ENCODE measurements at places on chromosomes 5 and 9.
A peak's percentile ranks its signal among the peaks of the same experiment; 100 is the strongest.

DNA sequence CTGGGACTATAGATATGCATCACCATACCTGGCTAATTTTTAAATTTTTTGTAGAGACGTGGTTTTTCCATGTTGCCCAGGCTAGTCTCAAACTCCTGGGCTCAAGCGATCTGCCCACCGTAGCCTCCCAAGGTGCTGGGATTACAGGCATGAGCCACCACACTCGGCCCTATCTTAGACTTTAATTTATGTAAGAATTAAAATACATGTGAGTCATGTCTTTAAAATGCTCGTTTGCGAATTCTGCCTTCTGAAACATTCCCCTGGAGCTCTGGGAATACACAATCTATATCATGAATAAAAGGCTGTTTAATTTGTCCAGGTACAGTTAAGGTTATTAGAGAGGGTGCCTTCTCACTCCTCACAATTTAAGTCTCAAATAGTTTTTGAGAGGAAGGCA is 32.8 kb downstream of the RHOBTB3 start:
- peak; percentile 68 for DNase-seq

- no peak for DNase-seq
Observed at GRCh38 chr5:113693701-113694100, 180.2 kb downstream of the YTHDC2 start.

DNA sequence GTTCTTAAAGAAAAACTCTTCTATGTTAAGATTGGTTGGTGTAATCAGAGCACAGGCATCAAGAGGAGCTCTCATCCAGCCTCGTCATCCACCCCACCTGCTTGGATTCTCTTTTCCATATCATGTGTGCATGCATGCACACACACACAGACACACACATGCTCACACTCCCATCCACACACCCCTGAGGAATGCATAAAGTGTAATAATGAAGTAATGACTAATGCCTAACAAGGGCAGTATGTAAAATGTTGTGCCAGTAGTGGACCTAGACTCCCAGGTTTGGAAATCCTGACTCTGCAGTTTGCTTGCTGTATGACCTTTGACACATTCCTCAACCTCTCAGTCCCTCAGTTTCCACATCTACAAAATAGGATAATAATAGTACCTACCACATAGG is 280.0 kb upstream of the ANKRD55 start:
- DNase-seq = no peak

- DNase-seq = peak; percentile 68
Observed at GRCh38 chr9:129619787-129620668, 873 bp downstream of the C9orf50 start.

GRCh38 chr5:23629396-23629795 is 122.0 kb downstream of the PRDM9 start:
- DNase-seq = no peak

GRCh38 chr5:82862711-82863110 is 214.5 kb downstream of the TMEM167A start:
- DNase-seq = no peak

GRCh38 chr5:177366528-177367322 is 9.0 kb downstream of the RGS14 start:
- peak; percentile 92 for DNase-seq

- peak; percentile 95 for DNase-seq
Observed at GRCh38 chr5:672329-673160, 20.6 kb downstream of the TPPP start.

DNA sequence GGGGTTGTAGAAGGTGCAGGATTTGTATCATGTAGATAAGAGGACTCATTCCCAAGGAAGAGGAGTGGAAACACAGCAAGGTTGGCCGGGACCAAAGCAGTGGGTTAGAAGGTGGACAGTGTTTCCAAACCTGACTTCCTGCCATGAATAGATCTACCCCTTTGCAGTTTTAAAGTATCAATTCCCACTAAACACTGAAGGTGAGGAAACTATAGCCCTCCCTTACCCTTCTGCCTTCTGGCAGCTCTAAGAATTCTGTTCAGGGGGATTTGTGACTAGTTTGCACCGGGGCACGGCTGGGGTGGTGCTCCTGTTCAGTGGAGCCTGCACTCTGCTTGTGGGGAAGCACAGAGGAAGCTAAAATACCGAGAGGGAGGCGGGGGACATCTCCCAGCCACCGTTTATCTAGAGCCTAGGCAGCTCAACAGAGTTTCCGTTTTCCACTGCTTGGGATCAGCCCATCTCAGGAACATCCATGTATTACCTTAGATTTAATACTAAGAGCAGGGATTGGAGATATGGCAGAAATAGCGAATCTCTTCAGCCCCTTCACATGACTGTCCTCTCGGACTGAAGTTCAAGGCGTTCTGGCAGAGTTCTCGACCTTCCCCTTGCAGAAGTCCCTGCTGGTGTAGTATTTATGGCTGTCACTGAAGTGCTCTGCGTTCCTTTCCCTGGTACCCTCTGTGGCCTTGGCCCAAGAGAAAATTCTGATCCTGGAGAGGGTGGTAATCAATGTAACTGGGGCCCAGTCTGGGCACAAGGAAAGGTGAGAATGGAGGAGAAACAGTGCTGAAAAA is 5.4 kb downstream of the ISL1 start:
- DNase-seq = no peak

- DNase-seq = peak; percentile 45
Observed at GRCh38 chr9:110650261-110650660, 18.3 kb upstream of the MUSK start.

- no peak for DNase-seq
Observed at GRCh38 chr5:26955161-26955560, 83.2 kb downstream of the CDH9 start.

GRCh38 chr9:15272377-15272928 is 34.6 kb downstream of the TTC39B start:
- no peak for DNase-seq

- DNase-seq = no peak
Observed at GRCh38 chr9:35079041-35079425, 709 bp downstream of the FANCG start.

- DNase-seq = peak; percentile 69
Observed at GRCh38 chr5:170486371-170486770, 17.4 kb upstream of the KCNIP1 start.

DNA sequence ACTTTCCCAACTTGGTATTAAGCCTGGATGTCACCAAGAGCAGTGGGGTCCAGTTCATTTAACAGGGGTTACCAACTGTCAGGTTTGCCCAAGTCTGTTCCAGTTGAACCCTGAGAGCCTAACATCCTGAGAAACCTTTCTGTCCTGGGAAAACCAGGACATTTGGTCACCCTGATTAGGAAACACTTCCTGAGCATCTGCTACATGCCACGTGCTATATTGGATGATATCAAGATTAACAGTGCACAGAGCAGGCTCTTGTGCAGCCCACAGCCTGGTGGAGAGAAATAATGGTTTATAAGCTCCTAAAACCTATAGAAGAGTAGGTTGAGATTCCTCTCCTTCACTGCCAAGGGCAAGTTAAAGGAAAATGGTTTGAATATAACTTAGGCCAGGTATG is 102.9 kb upstream of the RAD23B start:
- no peak for DNase-seq

GRCh38 chr9:100058699-100059579 is 39.9 kb downstream of the ERP44 start:
- no peak for DNase-seq

GRCh38 chr5:100623719-100624118 is 88.5 kb downstream of the FAM174A start:
- peak; percentile 53 for DNase-seq

DNA sequence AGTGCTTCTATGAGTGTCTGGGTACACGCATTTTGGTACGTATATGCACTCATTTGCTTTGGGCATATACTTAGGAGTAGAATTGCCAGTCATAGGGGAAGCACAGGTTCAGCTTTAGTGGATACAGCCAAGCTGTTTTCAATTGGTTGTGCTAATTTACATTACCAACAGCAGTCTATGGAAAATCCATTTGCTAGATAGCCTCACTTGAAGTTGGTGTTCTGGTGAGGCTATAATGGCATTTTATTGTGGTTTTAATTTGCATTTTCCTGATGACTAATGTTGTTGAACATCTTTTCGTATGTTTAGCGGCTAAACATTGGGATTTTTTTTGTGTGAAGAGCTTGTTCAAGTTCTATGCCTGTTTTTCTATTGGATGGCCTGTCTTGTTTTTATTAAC is 76.8 kb upstream of the ANKH start:
- peak; percentile 74 for DNase-seq

DNA sequence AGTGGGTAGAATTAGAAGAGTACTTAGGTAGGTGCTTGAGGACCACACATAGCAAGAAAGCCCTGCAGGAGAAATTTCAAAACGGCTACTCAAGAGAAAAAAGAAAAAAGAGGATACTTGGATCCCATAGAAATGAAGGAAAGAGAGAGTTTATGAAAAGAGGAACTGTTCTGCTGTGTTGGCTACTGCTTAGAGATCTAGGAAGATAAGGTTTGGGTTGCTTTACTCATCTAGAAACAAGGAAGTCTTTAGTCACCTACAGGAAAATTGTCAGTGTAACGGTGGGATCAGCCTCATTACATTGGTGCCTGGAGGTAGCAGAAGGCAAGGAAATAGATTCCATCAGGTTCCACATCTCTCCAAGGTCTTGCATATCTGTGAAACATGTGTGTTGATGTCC is 14.8 kb upstream of the C5orf46 start:
- DNase-seq = no peak

All from astrocyte of the hippocampus (primary cell).